Stimulated activated CD4-positive, alpha-beta T cell treated with anti-CD3 and anti-CD28 coated beads, TNF-alpha, amount 100 ng/mL, for 1 hour (primary cell): ENCODE measurements at places on chromosomes 5 and 9.

GRCh38 chr5:132459983-132460838, 30.4 kb downstream of the IRF1 start:
- no peak for DNase-seq

DNA sequence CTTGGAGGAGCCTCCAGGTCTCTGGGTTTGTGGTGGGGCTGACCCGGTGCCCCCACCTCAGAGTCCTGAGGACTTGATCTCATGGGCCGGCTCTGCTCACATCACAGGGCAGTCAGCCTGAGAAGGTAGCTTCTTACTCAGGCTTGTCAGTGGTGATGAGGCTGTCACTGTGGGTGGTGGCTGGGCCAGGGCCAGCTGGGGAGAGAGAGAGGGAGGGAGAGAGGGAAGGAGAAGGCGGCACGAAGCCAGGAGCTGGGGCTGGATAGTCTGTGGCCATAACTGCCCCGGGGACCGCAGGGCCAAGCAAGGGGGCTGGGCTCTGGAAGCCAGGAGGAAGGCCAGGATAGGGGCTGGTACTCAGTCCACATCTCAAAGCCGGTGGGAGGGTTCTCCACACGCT, 6.5 kb downstream of the NTNG2 start:
- DNase-seq: no peak

DNA sequence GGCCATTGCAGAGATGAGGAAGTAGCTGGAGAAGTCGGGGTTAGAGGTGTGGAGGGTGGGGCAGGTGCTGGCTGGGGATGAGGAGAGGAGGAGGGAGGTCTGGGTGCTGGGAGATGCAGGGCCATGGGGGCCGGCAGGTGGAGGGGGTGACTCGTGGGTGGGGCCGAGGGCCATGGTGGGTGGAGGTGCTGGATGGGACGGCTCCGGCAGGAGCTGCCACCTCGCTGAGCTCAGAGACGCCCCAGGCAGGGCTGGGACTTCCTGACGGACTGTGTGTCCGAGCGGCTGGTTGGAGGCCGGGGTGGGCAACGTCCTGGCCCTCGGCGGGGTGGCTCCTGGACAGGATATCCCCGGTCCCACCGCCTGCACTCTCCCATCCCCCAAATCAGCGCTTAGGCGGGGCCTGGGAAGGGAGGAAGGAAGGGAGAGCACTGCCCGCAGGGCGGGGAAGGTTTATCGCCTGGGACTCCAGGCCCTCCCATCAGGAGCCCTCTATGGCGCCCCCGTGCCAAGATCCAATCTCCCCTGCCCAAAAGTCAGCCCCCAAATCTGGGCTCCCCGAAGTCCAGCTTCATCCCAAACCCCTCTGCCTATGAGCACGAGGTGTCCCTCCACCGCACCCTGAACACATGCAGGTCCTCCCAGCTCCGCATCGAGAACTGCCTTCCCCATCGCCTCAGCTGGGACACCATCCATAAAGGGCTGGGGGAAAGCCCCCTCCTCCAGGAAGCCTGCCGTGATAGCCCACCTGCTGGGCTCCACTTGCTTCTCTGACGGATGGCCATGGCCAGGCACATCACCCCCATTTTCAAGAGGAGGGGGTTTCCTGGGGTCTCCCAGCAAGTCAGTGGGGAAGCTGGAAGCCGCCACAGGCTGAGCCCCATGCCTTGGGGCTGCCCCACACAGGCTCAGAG, 58.3 kb upstream of the NOTCH1 start:
- no peak for DNase-seq

- DNase-seq: no peak
Observed at GRCh38 chr9:86843206-86843605, 104.1 kb downstream of the GAS1 start.

GRCh38 chr9:77016121-77016525, 3.3 kb upstream of the FOXB2 start:
- DNase-seq: no peak

GRCh38 chr5:36880761-36881160, 4.2 kb downstream of the NIPBL start:
- no peak for DNase-seq

DNA sequence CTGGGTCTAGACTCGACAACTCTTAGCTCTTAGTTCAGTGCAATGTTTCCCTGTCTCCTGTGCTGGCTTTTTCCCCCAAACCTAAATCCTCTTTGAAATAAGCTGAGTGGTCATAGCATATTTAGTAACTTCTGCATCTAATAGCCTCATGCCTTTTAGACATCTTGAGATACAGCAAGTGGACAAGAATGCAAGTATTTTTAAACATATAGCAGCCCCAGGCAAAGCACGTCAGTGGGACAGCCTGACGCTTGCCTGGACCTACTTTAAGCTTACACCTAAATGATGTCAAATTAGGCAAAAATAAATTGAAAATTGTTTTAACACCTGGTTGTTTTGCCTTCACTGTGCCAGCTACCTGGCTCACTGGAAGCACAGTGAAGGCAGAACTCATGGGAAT, 8.0 kb downstream of the C9 start:
- DNase-seq: no peak

DNA sequence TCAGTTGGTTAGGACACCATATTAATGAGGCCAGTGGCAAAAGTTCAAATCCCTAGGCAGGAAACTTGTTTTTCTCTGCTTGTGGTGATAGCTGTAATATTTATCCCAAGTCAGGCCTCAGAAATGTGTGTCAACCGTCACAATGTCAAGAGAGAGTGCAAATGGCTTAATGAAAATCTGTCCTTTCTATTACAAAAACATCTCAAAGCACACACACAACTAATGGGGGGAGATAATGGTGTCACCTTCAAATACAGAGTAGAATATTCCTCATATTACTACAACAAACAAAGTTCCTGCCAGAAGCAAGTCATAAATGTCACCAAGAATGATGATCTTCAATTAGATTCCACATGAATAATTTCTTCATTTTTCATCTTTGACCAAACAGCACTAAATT, 127.2 kb upstream of the MARCHF11 start:
- no peak for DNase-seq

DNA sequence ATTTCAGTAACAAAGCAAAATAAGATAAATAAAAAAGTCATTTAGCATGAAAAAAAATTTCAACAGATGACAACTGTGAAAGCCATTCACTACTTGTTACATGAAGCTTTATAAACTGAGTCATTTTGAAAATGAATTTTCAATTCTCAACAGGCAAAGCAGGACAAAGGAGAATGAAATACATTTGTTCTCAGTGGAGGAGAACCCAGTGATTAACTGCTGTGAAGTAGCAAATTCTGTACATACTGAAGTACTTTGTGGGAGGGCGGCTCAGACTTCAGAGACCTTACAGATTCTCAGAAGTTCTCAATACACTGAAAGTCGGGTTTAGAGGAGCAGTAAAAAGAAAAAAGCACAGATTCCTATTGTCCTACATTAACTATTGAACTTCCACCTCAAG, 21.7 kb downstream of the SKIC3 start:
- DNase-seq: no peak

GRCh38 chr9:87795178-87795577, 69.3 kb downstream of the CTSL start:
- DNase-seq: no peak

DNA sequence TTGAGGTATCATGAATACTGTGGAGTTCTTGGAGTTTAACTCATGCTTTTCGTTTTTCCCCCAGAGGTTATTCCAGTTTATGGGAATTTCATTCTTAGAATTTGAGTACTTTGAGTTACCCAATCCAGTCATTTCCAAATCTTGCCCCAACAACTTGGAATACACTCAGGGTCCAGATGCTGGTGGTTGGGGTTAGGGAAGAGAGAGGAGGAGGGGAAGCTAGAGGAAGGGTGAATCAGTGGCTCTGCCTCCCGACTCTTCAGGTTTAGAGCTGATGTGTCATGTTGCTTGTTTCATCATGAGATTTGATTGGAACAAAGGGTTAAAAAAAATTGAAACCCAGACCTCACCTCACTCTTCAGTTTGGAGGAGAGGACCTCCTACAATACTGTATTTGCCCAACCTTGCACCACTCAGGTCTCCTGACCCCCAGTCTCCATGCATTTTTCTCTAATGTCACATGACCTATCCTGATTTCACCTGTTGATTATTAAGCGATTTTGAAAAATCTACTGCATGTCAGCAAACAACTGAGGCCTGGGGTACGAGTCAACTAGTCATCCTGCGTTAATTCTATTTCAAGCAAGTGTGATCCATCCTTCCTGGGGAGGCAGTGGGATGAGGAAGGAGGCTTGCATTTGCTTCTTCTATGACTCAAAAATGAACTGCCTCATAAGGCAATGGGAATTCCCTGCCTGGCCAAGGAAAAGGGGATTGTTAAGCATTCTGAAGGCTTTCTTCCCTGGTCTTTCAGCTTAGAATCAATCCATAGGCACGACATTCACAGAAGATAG, 6.2 kb upstream of the SLC1A3 start:
- DNase-seq: no peak

DNA sequence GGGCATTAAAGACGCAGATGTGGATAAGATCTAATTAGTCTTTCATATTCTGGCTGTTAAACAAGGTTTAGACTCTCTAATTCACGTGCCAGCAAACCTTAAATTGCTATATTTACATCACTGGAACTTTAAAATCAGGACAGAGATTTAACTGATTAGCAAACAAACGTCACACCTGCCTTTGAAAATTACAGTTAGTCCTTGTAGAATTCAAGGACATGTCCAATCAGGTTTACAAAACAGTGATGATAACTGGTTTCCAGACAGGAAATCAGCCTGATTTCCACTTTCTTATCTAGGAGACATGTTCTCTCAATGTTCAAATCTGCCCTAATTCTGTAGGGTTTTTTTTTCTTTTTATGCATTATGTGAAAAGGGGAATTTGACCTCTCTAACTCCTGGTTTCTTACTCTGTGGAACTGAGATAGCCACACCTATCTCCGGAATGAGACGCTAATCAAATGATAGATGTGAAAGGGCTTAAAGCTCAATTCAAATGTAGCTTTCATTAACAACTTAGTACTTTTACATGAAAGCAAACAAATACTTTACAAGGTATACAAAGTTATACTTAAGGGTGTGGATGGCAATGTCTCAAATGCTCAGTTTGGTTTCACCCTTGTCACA, 26.5 kb downstream of the SPINK5 start:
- DNase-seq: no peak

DNA sequence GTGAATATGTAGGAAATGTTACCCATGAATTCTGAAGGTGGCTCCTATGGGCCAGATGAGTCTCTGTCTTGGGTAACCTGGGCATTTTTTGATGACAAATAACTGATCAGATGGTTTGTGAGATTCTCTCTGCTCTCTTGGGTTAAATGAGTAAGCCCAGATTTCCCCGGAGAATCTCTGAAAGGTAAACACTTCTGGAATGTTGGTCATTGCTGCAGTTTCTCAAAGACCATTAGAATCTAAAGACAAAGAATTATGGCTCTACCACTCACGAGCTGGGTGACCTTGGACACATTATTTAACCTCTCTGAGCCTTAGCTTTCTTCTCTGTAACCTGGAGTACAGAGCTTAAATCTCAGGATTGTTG, 191.2 kb downstream of the DAB2IP start:
- DNase-seq: no peak

GRCh38 chr9:89493671-89494070, 4.2 kb downstream of the SEMA4D start:
- no peak for DNase-seq

DNA sequence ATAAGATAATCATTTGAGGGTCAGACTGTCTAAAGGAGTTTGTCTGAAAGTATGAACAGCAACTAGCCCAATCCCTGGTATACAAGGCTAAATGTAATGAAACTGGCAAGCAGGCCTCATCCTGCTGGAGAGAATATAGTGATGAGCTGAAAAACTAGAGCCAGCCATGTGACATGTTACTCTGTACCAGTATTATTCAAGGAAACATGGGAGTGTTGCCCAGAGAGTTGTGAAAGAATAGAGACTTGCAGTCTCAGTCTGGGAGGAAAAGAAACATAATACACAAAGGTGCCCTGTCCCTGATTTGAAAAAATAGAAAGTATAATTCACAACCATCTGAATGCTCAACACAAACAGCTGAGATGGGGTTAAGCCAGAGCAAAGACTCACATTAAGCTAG, 37.9 kb upstream of the HTR1A start:
- DNase-seq: no peak

GRCh38 chr5:67694810-67695191, 498.2 kb upstream of the CD180 start:
- DNase-seq: no peak

GRCh38 chr5:127450046-127450445, 67.4 kb upstream of the PRRC1 start:
- DNase-seq: no peak

DNA sequence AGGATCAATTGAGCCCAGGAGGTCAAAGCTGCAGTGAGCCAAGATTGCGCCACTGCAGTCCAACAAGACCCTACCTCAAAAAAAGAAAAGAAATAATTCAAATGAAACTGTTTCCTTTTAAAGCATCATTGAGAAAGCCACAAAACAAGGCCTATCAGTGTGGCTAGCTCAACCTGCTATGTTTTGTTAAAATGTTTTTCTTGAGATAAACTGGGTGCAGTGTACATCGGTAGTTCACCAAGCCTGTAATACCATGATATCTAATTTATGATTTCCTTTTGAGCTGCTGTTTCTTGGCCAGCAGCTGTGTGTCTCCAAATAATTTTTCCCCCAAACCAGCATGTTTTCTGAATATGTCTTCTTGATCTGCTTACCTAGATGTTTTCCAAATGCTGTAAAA, 97.3 kb upstream of the GOLGA1 start:
- no peak for DNase-seq

GRCh38 chr9:98120476-98120875, 1.5 kb upstream of the TRIM14 start:
- no peak for DNase-seq

DNA sequence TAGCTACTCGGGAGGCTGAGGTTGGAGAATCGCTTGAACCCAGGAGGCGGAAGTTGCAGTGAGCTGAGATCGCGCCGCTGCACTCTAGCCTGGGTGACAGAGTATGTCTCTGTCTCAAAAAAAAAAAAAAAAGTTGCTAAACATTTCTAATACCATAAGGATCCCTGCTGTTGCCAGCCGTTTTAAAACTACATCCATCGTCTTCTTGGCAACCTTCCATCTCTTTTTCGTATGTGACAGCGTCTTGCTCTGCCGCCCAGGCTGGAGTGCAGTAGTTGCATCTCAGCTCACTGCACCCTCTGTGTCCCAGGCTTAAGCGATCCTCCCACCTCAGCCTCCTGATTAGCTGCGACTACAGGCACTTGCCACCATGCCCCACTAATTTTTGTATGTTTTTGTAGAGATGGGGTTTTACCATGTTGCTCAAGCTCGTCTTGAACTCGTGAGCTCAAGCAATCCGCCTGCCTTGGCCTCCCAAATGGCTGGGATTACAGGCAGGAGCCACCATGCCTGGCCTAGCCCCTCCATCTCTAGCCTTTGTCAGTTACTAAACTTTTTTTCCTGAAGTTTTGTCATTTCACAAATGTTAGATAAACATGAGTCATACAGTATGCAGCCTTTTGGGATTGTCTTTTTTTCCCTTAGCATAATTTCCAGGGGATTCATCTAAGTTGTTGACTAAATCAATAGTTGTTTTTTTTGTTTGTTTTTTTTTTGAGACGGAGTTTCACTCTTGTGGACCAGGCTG, 13.5 kb downstream of the NSD1 start:
- no peak for DNase-seq

DNA sequence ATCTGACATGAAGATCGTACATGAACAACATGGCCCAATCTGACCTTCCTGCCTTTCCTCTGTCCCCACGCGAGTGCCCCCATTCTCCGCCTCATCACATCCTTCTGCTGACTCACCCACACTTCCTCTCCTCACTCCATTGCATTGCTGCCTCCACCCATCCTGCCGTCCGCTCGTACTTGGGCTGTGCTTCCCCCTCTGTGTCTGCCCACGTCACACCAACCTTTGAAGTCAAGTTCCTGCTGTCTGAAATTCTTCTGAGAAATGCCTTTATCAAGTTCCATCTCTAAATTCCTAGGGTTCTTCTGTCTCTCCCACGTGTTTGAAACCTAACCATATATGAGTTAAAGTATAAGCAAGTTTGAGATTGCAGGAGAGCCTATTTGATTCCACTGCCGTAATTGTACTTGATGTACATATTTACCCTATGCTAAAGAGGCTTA, 18.0 kb upstream of the STARD4 start:
- peak; percentile 40 for DNase-seq
